ENCODE measurements at places on chromosomes 6 and 20.
A peak's percentile ranks its signal among the peaks of the same experiment; 100 is the strongest.

DNA sequence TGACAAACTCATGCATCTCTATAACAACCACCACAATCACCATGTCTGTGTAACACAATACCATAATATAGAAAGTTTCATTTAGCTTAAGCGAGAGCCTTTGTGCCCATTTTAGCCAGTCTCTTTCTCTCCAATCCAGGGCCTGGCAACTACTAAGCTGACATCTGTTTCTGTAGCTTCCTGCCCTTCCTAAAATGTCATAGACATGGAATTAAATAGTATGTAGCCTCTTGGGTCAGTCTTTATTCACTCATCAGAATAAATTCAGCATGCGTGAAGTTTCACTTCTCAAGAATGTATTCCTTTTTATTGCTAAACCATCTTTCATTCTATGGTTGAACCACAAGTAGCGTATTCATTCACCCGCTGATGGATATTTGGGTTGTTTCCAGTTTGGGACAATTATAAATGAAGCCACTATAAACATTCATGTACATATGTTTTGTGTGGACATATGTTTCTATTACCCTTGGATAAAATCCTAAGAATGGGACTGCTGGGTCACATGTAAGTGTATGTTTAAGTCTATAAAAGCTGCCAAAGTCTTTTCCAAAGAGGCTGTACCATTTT, 1.7 kb upstream of the TREM2 start:
- DNase-seq, result no peak

DNA sequence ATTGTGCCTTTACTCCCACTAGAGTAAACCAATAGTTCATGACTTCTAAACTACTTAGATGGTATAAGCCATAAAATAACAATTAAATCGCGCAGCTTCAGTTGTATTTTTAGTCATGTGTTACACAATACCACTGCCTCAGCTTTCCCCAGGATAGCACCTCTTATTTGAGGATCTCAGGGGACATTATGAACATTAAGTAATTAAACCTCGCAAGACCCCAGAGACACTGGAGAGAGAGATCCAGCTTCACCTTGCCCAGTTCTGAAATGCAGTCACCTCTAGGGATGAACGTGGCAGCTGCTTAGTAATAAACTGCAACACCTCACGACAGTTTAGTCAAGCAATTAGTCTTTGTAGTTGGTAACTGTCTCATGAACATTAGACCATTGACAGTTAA, 87.1 kb downstream of the CFAP61 start:
- DNase-seq, result no peak

GRCh38 chr20:40967700-40968099, 60.9 kb upstream of the TOP1 start:
- DNase-seq, result no peak

- DNase-seq, result no peak
These were observed 12.8 kb upstream of the PGC start for GRCh38 chr6:41759905-41760579.

GRCh38 chr6:3788408-3789017, 37.0 kb upstream of the PXDC1 start:
- no peak for DNase-seq

- DNase-seq, result peak; percentile 4
These were observed 61.3 kb upstream of the EPB41L1 start for GRCh38 chr20:36093025-36093803.

- no peak for DNase-seq
These were observed 96.8 kb downstream of the PHACTR1 start for GRCh38 chr6:12813321-12813720.

GRCh38 chr6:111267764-111268333, 180.5 kb downstream of the SLC16A10 start:
- DNase-seq, result no peak

DNA sequence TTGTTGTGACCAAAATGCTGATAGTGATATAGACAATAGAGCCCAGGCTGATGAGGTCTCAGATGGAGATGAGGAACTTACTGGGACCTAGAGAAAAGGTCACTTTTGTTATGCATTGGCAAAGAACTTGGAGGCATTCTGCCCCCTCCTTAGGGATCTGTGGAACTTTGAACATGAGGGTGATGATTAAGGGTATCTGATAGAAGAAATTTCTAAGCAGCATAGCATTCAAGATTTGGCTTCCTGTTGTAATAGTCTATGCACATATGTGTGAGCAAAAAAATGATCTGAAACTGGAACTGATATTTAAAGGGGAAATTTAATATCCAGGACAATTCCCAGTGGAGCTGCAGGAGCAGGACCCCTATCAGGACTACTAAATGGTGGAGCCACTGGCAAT, 17.1 kb downstream of the HLA-A start:
- DNase-seq, result no peak

All from activated T-helper 1 cell treated with Interleukin-2 at 50 U/mL for 16 hours (primary cell).